ENCODE measurements at places on chromosomes 5 and 9. TPM values are rescaled to one million over a fixed set of nuclear protein-coding genes. Genes with fewer than 3 reads are reported as not detected.
A peak's percentile ranks its signal among the peaks of the same experiment; 100 is the strongest.

The GCNT1 gene
- 15.2 TPM for polyA plus RNA-seq

The FOXD4 gene
- 0.09 TPM for polyA plus RNA-seq

The PCDHB13 gene
- polyA plus RNA-seq = 2.0 TPM

The NTMT1 gene
- 115 TPM for polyA plus RNA-seq

The ADCY2 gene
- not detected for polyA plus RNA-seq

The PCDHA1 gene
- not detected for polyA plus RNA-seq

DNA sequence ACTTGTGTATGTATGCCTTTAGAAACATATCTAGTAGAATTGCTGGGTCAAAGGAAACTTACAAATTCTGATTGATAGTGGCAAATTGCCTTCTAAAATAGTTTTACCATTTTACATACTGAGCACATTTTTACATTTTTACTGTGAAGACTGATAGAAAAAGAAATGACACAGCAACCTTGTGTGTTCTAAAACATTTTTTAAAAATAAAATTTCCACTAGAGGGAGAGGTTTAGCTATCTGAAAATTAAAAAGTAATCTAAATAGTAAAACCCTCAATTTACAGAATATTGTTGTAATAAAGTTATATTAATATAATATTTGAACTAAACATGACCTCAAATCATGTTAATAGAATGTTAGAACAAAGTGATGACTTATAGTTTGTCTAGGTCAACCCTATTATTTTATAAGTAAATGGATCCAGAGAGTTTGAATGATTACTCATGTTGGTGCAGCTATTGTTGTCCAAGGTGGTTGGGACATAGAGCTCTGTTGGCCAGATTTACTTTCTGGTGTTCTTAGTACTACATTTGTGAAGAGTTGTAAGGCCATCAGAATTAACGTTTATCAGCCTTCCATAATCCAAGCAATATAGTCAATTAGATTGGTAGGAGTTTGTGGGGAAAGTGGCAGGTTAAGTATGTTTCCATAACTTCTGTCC, 17.2 kb downstream of the CENPP start:
- H3K36me3 ChIP-seq = no peaks in the 10 kb centered on the region
- peak; percentile 68 for DNase-seq
- H3K4me3 ChIP-seq = no peak overlapping the region
- peaks cover 6% of the 10 kb centered on the region for H3K4me1 ChIP-seq
- no peak overlapping the region for H3K27ac ChIP-seq
- no peaks in the 10 kb centered on the region for H3K27me3 ChIP-seq

- no peak overlapping the region for H3K4me3 ChIP-seq
- H3K36me3 ChIP-seq = no peaks in the 10 kb centered on the region
- no peak overlapping the region for H3K27ac ChIP-seq
- peak; percentile 45 for DNase-seq
- H3K4me1 ChIP-seq = peaks cover 9% of the 10 kb centered on the region
Observed at GRCh38 chr9:14021871-14022525, 291.9 kb downstream of the NFIB start.

DNA sequence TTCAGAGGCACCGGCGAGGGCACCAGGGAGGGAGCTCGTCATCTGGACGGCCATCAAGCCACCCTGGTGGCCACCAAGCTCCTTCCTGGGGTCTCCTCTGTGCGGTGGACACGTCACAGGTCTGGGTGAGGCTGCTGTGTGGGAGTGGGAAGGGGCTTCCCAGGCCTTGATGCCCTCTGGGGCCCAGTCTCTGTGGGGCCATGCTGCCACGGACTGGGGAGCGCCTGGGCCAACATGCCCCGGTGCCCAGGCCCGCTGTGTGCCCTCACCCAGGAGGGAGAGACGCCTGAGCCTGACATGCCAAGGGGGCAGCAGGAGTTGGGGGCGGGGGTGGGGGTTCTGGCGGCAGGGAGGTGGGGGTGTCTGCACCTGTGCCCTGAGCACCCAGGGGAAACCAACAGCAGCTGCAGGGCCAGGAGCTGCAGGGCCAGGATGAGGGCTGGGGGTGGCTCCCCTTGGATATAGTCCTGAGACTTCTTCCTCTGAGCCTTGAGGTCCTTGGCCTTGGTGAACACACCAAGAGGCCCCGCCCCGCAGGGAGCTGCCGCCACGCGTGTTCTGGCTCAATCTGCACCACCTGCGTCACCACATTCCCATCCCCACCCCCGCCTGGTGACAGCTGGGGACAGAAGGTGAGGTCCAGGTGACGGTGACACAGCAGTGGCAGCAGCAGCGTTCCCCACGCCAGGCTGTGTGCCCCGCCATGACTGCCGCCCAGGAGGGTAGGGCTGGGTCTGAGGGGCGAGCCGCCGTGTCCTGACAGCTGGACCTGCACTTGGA, 15.3 kb upstream of the SEC16A start:
- H3K27me3 ChIP-seq = no peaks in the 10 kb centered on the region
- no peak for DNase-seq
- no peak overlapping the region for H3K27ac ChIP-seq
- H3K4me1 ChIP-seq = peaks cover 4% of the 10 kb centered on the region

DNA sequence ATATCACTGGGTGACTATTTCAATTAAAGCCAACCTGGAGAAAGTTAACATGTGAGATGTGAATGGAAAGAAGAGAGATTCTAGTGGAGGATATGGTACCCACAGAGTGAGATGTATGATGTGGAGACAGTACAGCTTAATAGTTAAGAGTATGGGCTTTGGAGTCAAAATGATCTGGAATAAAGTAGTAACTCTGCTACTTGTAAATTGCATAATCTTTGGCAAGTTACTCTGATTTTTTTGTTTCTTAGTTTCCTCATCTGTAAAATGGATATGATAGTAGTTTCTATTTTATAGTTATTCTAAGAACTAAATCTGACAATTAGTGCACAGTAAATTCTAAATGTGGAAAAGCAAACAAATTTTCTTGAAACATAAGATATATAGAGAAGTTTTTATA, 79.2 kb downstream of the ISOC1 start:
- H3K27me3 ChIP-seq = no peaks in the 10 kb centered on the region
- H3K4me3 ChIP-seq = no peak overlapping the region
- no peak for DNase-seq
- no peak overlapping the region for H3K27ac ChIP-seq

DNA sequence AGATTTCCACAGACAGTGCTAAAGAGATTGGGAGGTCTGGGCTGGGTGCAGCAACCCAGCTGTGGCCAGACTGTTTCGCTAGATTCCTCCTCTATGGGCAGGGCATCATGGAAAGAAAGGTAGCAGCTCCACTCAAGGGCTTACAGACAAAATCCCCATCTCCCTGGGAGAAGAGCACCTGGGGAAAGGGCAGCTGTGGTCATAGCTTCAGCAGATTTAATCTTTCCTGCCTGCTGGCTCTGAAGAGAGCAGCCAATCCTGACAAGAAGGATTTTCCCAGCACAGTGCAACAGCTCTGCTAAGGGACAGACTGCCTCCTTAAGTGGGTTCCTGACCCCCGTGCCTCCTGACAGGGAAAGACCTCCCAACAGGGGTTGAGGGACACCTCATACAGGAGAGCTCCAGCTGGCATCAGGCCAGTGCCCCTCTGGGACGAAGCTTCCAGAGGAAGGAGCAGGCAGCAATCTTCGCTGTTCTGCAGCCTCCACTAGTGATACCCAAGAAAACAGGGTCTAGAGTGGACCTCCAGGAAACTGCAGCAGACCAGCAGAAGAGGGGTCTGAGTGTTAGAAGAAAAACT, 1379.3 kb upstream of the ACO1 start:
- H3K36me3 ChIP-seq = no peaks in the 10 kb centered on the region
- H3K27me3 ChIP-seq = no peaks in the 10 kb centered on the region
- H3K4me3 ChIP-seq = no peak overlapping the region
- no peak for DNase-seq
- H3K4me1 ChIP-seq = no peaks in the 10 kb centered on the region

- peaks cover 15% of the 10 kb centered on the region for H3K4me1 ChIP-seq
- no peak overlapping the region for H3K4me3 ChIP-seq
- no peaks in the 10 kb centered on the region for H3K36me3 ChIP-seq
Observed at GRCh38 chr9:85744480-85744879, 2.7 kb upstream of the AGTPBP1 start.

DNA sequence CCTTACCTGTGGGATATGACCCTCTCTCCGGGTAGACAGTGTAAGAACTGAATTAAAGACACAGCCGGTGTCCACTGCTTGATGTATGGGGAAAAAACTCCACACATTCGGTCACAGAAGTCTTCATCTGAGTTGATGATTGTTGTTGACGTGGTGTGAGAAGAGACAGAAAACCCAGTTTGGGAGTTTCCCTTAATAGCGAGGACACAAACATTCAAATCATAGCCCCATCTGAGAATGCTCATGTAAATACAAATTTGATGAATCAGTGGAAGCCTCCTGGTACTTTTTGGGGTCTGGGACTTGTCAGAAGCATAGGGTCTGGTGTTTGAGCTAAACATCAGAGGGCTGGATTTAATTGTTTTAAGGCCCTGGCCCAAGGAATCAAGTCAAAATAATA, 11.0 kb downstream of the HAVCR1 start:
- DNase-seq = no peak
- H3K36me3 ChIP-seq = no peaks in the 10 kb centered on the region
- H3K27me3 ChIP-seq = no peaks in the 10 kb centered on the region
- H3K4me3 ChIP-seq = no peak overlapping the region
- H3K4me1 ChIP-seq = peaks cover 11% of the 10 kb centered on the region
- no peak overlapping the region for H3K27ac ChIP-seq

GRCh38 chr9:136690104-136690805, 3.0 kb upstream of the AGPAT2 start:
- no peaks in the 10 kb centered on the region for H3K36me3 ChIP-seq
- DNase-seq = no peak
- H3K4me1 ChIP-seq = peaks cover 5% of the 10 kb centered on the region

- H3K4me3 ChIP-seq = no peak overlapping the region
- no peaks in the 10 kb centered on the region for H3K36me3 ChIP-seq
- H3K27me3 ChIP-seq = no peaks in the 10 kb centered on the region
- DNase-seq = no peak
Observed at GRCh38 chr5:173808079-173808808, 79.9 kb upstream of the CPEB4 start.

- DNase-seq = no peak
- no peak overlapping the region for H3K4me3 ChIP-seq
- H3K27me3 ChIP-seq = no peaks in the 10 kb centered on the region
Observed at GRCh38 chr9:104416470-104416869, 87.6 kb upstream of the OR13F1 start.

- DNase-seq = no peak
- H3K4me1 ChIP-seq = peaks cover 16% of the 10 kb centered on the region
- H3K4me3 ChIP-seq = no peak overlapping the region
- H3K36me3 ChIP-seq = no peaks in the 10 kb centered on the region
Observed at GRCh38 chr9:92429836-92430235, 5.6 kb upstream of the OMD start.

DNA sequence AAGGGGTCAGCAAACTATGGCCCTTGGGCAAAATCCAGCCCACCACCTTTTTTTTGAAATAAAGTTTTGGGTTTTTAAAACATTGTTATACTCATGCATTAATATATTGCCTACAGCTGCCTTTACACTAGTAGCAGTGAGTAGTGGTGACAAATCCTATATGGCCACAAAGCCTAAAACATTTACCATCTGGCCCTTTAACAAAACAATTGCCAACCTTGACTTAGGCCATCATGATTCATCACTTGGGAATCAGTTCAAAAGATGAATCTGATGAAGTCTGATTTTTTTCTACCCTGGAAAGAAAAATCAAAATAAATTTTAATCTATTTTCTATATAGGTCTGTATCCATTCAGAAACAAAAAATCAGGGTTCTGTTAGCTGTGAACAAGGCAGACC, 484.9 kb downstream of the BNC2 start:
- peaks cover 18% of the 10 kb centered on the region for H3K4me1 ChIP-seq
- peak overlapping the region; percentile 36 for H3K4me3 ChIP-seq
- peak; percentile 86 for DNase-seq
- no peaks in the 10 kb centered on the region for H3K36me3 ChIP-seq

- no peak for DNase-seq
- H3K4me3 ChIP-seq = no peak overlapping the region
- H3K27me3 ChIP-seq = no peaks in the 10 kb centered on the region
- no peaks in the 10 kb centered on the region for H3K4me1 ChIP-seq
- no peak overlapping the region for H3K27ac ChIP-seq
Observed at GRCh38 chr5:132666310-132667123, 7.3 kb upstream of the IL4 start.

DNA sequence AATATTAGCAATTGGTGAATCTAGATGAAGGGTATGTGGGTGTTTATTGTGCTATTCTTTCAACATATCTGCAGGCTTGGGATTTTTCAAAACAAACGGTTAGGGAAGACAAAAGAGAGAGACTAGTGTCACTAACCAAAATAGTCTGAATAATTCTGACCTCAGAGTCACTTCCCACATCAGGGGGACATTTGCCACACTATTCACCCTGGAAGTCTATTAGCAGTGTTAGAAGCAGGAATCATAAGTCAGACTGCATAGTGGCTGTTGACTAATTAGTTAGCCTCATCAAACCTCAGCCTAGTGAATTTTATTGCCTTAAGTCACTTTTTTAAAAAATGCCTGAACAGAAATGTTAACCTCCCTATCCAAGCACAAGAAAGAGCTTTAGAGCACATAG, 169.2 kb upstream of the RGMB start:
- no peaks in the 10 kb centered on the region for H3K27me3 ChIP-seq
- no peak overlapping the region for H3K4me3 ChIP-seq
- peaks cover 10% of the 10 kb centered on the region for H3K4me1 ChIP-seq
- H3K27ac ChIP-seq = no peak overlapping the region
- peak; percentile 5 for DNase-seq

DNA sequence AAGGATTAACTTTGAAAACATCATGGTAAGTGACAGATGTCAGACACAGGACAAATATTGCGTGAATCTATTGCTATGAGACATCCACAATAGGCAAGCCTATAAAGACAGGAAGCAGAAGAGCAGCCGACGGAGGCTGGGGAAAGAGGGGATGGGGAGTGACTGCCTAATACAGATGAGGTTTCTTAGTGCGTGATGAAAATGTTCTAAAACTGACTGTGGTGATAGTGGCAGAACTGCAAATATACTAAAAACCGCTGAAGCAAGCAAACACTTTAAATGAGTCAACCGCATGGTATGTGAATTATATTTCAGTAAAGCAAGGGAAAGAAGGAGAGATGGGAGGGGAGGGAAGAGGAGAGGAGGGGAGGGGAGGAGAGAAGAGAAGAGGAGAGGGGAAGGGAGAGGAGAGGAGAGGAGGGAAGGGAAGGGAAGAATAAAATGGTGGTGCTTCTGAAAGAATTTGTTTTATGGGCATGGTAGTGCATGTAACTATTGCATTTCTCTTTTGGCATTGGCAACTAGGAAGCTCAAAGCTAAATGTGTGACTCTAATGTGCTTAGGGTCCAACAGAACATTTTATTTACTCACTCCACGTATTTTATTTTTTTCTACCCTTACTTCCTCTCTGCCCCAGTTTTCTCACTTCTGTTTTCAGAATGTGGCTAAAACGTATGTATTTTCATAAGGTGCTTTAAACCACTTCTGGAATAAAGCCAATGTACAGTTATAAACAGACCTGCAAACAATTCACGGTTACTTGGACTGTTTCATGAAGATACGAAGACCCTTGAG, 21.3 kb downstream of the AKNA start:
- DNase-seq = peak; percentile 84
- H3K4me3 ChIP-seq = no peak overlapping the region
- H3K36me3 ChIP-seq = no peaks in the 10 kb centered on the region

Data from GM23248 (cell line).